ENCODE measurements at places on chromosomes 12 and 14.

DNA sequence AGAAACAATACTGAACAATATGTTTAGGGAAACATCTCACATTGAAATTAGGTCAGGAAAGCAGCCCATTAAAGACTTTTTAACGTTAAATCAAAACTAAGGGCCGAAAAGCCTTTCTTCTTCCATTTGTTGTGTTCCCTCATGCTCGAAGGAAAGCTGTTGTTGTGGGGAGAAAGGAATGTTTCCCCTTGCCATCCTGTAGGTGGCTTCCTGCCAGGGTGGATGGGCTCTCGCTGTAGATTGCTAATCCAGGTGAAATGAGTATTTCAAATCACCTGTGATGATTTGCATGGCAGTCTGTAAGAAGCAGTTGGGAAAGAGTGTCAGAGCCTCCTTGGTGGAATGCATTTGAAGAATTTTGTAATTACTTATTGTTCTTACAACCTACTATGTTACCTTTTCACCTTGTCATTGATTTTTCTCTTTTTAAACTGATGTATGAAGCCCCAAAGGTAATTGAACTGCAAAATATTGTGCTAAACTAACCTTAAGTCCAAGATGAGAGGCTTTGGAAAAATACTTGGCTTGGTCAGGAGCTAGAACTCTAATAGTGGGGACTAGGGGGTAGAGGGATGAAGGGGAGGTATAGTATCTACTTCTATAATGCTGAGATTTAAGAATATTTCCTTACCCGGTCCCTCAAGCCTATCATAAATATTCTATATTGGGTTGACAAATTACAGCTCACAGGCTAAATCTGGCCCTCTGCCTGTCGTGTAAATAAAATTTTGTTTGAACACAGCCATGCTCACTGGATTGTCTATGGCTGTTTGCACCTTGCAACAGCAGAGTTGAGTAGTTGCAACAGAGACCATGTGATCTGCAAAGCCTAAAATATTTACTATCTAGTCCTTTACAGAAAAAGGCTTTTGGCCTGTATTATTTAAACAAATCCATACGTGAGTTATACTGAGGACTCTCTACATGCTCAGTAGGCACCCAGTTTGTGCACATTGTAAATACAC is 7.7 kb upstream of the DCP1B start:
- no peak for DNase-seq

- DNase-seq = no peak
Observed at GRCh38 chr14:34170882-34171281, 220.0 kb upstream of the EGLN3 start.

DNA sequence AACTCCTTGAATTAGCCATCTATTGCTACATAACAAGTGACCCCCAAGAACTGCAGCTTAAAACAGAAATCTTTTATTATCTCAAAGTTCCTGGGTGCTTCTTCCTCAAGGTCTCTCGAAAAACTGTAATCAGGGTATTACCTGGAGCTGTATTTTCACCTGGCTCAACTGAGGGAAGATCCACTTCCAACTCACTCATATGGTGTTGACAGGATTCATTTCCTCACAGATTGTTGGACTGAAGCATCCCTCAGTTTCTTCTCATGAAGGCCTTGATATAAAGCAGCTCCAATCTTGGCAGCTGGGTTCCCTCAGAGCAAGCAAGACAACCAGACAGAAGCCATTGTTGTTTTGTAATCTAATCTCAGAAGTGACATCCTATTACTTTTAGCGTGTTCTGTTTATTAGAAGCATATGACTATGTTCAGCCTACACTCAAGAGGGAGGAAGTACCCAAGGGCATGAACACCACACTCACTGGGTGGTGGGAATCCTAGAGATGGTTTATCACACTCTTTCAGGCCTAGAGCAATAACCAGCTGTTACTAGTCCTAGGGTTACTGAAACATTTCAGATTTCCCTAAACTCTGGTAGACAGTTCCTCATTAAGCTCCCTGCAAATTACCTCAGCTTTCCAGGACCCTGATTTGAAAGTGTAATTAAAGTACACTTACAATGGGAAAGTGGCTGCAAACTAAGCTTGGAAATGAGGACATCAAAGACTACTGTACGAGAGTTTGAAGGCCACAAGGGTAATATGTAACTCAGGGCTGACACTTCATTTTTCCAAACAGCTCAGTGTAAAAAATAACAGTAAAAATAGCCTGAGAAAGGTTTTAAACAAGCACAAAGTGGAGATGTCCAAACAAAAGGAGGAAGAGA is 222.2 kb downstream of the SEC23A start:
- DNase-seq = no peak

DNA sequence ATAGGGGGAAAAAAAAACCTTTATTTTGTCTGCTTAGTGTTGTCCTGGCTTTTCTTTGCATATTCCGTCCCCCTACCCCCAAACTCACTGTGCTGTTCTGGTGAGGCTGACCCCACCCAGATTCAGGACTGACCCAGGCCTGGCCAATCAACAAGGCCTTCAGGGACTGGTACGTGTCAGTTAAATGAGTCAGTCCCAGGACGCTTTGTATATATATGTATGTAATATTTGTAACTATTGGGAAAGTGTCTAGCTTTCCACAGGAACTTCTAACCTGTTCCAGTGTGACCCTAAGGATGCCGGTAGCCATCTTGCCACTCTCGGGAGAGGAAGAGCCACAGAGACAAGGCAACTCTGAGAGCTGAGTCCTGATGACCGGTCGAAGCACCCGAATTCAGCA is 107.4 kb downstream of the VCPKMT start:
- peak; percentile 91 for DNase-seq

GRCh38 chr14:91035855-91036254 is 24.6 kb downstream of the RPS6KA5 start:
- DNase-seq = no peak

DNA sequence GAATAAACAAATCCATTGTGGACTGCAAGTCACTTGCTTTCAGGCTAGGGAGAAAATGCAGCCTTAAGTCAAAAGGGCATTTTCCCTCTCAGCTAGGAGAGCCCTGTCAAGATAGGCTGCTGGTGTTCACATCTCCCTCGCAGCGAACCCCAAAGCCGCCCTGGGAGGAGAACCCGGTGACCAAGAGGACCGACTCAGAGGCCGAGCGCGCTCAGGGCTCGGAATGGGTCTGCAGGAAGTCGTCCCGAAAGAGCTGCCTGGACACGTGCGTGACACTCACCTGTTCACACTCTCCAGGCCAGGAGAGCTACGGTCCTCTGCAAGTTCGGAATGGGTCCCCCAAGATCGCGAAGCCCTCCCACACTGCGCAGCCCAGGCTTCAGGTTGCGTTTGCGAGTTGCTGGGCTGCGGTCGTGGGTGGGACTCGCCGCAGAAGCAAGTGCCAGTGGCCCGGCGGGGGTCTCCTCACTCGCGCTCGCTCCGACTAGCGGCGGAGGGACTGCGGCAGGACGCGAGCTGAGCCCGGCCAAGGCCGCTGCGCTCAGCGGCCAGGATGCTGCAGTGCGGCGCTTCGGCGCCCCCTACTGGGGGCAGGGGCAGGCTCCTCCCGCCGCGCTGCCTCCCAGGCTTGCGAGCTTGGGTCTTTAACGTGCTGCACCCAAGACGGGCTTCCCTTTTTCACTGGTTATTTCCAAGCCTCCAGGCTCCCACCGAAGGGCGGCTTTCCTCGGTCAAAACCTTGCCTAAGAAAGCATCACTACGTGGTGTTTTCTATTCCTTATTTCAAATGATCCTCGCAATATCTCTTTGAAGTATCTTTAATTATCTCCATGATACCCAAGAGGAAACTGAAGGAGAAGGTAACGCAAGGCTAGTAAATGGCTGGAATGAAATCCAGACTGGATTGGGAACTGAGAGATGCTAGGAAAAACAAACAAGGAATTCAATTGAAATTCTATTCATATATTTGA is at the start of gene RERG:
Gene RERG, minus strand, starts transcription at position 503 of the 971 bp plus-strand sequence. CDS start 3,928 bp downstream, outside the sequence.
- DNase-seq = peak; percentile 75

- DNase-seq = no peak
Observed at GRCh38 chr12:68234140-68234539, 8.5 kb upstream of the IL26 start.

DNA sequence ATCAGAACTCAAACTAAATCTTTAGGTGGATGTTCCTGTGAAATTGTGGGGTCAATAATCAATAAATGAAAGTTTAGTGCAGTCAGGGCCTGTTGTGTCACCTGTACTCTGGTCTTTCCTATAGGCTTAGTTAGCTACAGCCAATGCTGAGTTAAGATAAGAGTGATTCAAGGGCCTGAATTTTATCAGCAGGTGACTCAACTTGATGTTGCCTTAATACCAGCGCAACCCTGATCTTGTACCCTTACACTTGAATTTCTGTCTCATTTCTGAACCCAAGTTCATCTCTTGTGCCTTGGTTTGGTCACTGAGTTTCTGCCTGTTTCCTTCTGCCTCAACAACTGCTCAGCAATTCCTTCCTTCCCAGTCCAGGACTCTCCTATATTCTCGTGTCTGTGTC is 157.0 kb upstream of the E2F7 start:
- DNase-seq = no peak

DNA sequence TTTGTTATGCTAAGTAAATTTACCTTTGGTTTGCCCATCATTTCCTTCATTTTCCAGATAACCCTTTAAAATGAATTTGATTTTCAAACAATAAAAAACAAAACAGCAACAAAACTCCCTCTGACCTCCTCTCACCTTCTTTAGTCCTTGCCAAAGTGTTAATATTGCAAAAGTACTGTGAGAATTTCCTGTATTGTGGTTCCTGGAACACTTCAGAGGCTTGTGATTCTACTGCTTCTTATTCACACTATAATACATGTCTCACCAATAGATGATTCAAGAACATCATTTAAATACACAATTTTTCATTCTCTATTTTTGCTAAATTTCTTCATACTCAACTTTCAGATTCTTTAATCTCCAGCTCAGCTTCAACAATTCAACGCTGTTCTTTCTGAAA is at the start of gene KLRD1:
Gene KLRD1, plus strand, starts transcription at position 241 of the 400 bp plus-strand sequence. CDS start 208 bp downstream, outside the sequence.
- DNase-seq = peak; percentile 2

Data from epithelial cell of esophagus (primary cell).